Muscle of leg (tissue), 16 donors: ENCODE measurements at places on chromosomes 5 and 9. TPM values are rescaled to one million over a fixed set of nuclear protein-coding genes. Genes with fewer than 3 reads are reported as not detected.

The GPR21 gene
- total RNA-seq = 0.66 TPM

The HAND1 gene
- not detected for total RNA-seq

The SLC36A3 gene
- not detected for total RNA-seq

The CA9 gene
- total RNA-seq = 0.49 TPM

The DOCK8 gene
- total RNA-seq = 3.2 TPM

The MYOT gene
- 125 TPM for total RNA-seq

The GDA gene
- 0.49 TPM for total RNA-seq

The CCNH gene
- total RNA-seq = 28.9 TPM

The PNPLA7 gene
- total RNA-seq = 0.80 TPM

The LCN15 gene
- not detected for total RNA-seq

The ANKRD33B gene
- 1.7 TPM for total RNA-seq

The FST gene
- total RNA-seq = 32.4 TPM

The NRARP gene
- total RNA-seq = 2.5 TPM

The WDR38 gene
- total RNA-seq = 0.04 TPM

The DBH gene
- total RNA-seq = not detected

The TSSK1B gene
- total RNA-seq = not detected

The IL5 gene
- not detected for total RNA-seq

The PRRT1B gene
- total RNA-seq = not detected

The FBXL7 gene
- total RNA-seq = 9.0 TPM

The IL4 gene
- total RNA-seq = not detected

The PRSS3 gene
- 0.09 TPM for total RNA-seq

The N4BP3 gene
- total RNA-seq = 19.6 TPM

The NHP2 gene
- 103 TPM for total RNA-seq

The SNAPC3 gene
- total RNA-seq = 27.6 TPM

The RNF224 gene
- total RNA-seq = not detected

The FSD1L gene
- 9.0 TPM for total RNA-seq

The FOXD4L5 gene
- total RNA-seq = 0.13 TPM

The TMEM252 gene
- 0.09 TPM for total RNA-seq

The C5orf15 gene
- 50.5 TPM for total RNA-seq

The LPAR1 gene
- total RNA-seq = 59.7 TPM

The GRM6 gene
- total RNA-seq = not detected

The PELO gene
- 17.0 TPM for total RNA-seq

The RGS7BP gene
- total RNA-seq = 5.3 TPM

The C9orf153 gene
- 0.49 TPM for total RNA-seq

The SCGB3A2 gene
- total RNA-seq = not detected

The SLC23A1 gene
- total RNA-seq = 0.04 TPM

The TNFSF15 gene
- 0.35 TPM for total RNA-seq

The DDX4 gene
- 0.04 TPM for total RNA-seq

The PDE6A gene
- total RNA-seq = not detected

The BARHL1 gene
- total RNA-seq = not detected

The LMX1B gene
- 1.0 TPM for total RNA-seq

The RICTOR gene
- 22.6 TPM for total RNA-seq

The ACOT12 gene
- 0.18 TPM for total RNA-seq

The HACD4 gene
- 1.3 TPM for total RNA-seq

The IFNA21 gene
- total RNA-seq = not detected

The SPTAN1 gene
- 227 TPM for total RNA-seq

The PLPP7 gene
- total RNA-seq = 52.4 TPM

The PCDHGA9 gene
- total RNA-seq = 3.8 TPM

The RC3H2 gene
- 40.4 TPM for total RNA-seq

The PDZD2 gene
- 4.6 TPM for total RNA-seq

The CTSL gene
- total RNA-seq = 66.3 TPM

The SLC34A1 gene
- not detected for total RNA-seq

The HTR1A gene
- not detected for total RNA-seq

The FUT7 gene
- not detected for total RNA-seq

The MPDZ gene
- 39.5 TPM for total RNA-seq
